ENCODE measurements at places on chromosomes 4 and X.

DNA sequence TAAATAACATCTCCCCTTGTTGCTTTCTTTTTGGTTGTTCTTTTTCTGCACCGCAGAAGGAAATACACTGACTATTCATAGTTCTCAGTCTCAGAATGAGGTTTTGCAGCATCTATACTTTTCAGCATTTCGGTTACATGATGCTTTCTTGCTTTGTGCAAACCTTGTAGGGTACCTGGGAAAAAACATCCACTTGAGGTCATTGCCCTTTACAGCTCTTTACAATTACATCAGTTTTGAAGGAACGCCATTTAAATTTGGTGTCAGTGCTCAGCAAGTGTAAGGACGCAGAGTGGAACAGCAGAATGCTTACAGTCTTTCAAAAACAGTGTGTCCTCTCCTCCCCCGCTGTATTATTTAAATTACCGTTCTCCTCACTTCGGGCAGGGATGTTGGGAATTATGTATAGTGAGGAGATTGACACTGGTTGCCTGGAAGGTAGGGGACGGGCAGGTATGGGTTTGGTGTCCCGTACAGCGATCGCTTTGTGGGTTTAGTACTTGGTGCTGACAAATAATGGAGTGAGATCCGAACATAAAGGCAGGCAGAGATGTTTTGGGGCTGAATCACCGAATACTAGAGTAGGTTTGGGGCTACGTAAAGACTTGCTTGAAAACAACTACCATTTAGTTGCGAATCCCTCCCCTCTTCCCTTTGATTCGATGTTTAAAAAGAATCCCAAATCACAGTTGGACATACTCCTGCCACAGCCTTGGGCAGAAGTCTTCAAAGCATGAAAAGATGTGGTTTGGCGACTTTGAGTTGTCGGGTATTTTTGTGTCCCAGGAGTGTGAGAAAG, 2.0 kb upstream of the NKX3-2 start:
- DNase-seq, result no peak

DNA sequence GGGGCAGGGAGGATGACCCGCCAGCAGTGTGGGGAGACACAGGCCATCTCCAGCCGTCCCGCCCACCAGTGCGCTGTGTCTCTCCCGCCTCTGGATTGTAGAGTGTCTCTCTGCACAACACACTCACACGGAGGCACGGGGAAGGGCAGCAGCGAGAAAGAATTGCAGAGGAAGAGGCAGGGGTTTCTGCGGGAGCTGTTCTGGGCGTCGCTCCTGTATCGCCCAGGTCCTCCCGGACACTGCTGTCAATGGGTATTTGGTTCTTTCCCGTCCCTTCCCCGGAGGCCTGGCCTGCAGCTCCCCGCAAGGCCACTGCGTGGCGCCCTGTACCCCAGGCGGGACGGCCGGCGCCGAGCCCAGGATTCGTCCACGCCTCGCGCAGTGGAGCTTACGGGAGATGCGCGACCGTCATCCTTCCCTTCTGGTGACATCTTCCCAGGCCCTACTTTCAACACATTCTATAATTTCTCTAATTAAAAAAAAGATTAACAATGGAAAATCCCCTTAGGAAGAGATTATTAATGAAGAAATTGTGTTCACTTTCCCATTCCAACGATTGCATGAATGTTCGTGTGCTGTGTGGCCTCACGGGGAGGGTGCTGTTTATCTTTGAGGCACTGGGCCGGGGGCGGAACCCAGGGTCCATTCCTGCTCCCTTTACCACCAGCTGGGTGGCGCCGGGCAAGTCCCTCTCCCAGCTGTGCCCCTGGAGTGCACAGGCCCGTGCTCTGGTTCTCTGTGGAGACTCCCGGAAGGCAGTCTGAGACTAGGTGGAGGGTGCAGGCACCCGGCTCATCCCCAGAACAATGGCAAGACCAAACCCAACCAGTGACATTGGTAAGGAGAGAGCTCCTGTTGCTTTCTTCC, 95.7 kb downstream of the CPZ start:
- DNase-seq, result no peak

- no peak for DNase-seq
Measured at GRCh38 chrX:22542641-22543040, 269.9 kb downstream of the CBLL2 start.

- no peak for DNase-seq
Measured at GRCh38 chr4:7810783-7811535, 128.7 kb downstream of the AFAP1 start.
